Forelimb muscle (tissue), 1 donor: ENCODE measurements at places on chromosomes 1 and 21. TPM values are rescaled to one million over a fixed set of nuclear protein-coding genes. Genes with fewer than 3 reads are reported as not detected.

DNAJC11 gene
- polyA plus RNA-seq, result 35.0 TPM

DNA sequence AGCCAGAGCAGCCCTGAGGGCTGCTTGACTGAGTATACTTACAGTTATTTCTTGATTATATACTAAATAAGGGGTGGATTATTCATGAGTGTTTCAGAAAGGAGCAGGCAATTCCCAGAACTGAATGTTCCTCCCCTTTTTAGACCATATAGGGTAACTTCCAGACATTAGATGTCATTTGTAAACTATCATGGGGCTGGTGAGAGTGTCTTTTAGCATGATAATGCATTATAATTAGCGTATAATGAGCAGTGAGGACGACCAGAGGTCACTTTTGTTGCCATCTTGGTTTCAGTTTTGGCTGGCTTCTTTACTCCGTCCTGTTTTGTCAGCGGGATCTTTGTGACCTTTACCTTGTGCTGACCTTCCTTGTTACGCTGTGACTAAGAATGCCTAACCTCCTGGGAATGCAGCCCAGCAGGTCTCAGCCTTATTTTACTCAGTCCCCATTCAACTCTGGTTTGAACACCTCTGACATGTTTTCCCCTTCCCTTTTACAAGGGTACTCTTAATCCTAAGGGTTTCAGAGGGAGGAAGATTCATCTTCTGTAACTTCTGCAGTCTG, 16.2 kb downstream of the KCTD3 start:
- DNase-seq, result no peak

GRCh38 chr1:45516465-45516864, 5.2 kb downstream of the PRDX1 start:
- no peak for DNase-seq

DNA sequence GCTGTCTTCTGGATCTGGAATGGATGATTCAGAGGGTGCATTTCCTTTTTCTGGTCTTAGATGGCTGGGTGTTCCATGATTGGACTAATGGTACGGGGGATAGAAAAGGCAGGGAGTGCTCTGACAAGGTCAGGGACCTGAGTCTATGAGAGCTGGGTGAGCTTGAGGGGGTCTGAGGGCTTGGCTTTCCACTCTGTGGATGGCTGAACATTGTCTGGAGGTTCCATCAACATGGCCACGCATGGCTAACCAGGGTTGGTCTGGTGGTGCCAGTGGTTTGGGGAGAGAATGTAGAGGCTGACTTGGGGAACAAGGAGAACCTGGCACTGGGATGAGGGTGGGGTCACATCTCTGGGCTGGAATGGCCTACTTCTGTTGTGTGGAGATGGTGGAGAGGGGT, 41.5 kb upstream of the TSPAN2 start:
- DNase-seq, result no peak

CACNA1S gene
- polyA plus RNA-seq, result 56.1 TPM

SPRR2D gene
- polyA plus RNA-seq, result not detected

GRCh38 chr21:33348706-33349105, 23.9 kb downstream of the IFNAR1 start:
- DNase-seq, result no peak

DNA sequence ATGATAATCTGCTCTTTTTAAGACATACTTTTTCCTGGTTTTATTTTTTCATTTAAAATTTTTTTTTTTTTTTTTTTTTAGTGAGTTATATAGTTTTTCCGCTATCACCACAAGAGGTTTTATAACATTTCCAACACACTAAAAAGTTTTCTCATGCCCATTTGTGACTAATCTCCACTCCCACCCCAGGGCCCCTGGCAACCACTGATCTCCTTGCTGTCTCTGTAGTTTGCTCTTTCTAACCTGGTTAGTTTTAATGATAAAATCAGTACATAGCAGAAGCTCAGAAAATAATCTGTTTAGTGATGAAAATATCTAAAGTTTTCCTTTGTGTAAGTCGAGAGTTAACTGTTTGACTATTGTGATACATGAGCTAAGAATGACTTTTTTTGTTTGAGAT, 41.8 kb downstream of the IARS2 start:
- no peak for DNase-seq

- DNase-seq, result no peak
Measured at GRCh38 chr21:26834181-26834905, 10.9 kb downstream of the ADAMTS1 start.

WLS gene
- 73.4 TPM for polyA plus RNA-seq
